ENCODE measurements at places on chromosomes 12 and 14.

GRCh38 chr12:53208877-53209463 lies 1.9 kb upstream of the ITGB7 start:
- DNase-seq = no peak

DNA sequence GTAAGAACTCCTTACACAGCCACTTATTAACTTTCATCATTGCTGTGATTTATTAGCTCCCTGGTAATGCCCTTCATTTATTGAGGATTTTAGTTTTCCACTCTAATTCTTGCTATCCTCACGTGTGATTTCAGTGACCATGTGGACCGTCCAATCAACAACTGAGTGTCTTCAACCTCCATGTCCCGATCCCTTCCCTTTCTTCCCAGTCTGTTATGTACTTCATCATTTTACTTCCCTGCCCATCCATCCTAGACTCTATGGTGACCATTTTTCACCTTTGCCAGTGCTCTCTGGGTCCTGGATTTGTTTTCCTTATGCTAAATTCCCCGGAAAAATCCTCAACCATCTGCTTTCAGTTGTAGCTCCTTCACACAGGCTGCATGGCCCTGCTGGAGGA lies 111.0 kb downstream of the MSRB3 start:
- DNase-seq = no peak

DNA sequence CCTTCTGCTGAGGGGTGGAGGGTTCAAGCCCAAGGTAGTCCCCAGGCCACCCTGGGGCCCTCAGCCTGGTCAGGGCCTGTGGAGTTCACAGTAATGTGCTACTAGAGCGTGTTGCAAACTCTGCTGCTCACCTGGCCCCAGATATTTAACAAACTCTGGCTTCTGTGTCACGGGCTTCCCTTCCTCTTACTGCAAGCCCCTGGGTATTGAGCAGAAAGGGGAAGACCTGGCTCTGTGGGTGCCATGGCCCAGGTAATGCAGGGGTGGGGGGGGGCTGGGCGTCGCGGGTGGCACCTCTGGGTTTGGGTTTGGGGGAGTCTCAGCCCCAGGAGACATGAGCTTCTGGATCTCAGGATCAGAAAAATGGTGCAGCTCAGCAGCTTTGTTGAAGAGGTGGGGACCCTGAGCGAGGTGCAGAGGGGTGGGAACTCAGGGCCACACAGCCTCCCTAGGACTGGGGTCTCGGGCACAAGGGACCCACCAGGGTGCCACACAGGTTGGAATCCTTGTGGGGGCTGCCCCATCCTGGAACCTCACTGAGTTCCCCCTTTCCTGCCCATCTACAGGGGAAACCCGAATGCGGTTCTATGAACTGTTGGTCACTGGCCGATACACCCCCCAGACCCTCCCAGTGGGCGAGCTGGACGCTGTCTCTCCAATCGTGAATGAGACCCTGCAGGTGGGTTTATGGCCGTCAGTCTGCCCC lies 4.0 kb downstream of the SETD1B start:
- no peak for DNase-seq

DNA sequence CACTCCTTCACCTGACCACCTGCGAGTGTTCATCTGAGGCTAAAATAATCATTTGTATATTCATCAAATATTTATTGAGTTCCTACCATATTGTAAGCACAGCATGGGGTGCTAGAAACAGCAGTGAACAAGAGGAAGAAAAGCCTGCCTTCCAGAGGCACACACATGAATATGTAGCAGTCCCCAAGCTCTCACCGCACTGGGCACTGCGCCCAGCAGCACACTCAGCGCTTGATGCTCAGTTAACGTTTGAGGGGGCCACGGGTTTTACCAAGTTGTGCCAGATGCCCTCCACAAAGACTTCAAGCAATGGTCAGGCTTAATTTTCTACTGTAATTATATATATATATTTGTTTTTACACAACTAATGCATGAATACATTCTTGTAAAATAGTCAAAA lies 52.0 kb downstream of the HELB start:
- no peak for DNase-seq

- DNase-seq = peak; percentile 70
Measured at GRCh38 chr12:27460471-27460978, 14.0 kb downstream of the SMCO2 start.

DNA sequence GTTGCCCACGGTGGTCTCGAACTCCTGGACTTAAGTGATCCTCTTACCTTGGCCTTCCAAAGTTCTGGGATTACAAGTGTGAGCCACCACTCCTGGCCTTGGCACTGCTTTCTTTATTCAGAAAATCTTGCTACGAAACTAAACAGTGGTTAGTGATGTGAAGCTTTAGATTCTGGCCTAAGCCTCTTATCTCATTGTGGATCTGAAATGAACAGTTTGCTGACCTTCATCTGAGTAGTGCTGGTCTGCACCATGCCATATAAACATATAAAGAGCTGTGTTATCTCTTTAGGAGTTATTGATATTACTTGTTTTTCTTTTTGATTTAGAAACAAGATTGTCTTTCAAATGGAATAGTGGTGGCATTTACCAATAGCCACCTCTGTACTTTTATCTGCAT lies 22.6 kb downstream of the SRGAP1 start:
- DNase-seq = no peak

All from epithelial cell of esophagus (primary cell).